Fibroblast of skin of left quadriceps (primary cell): ENCODE measurements at places on chromosomes 6 and 20.

DNA sequence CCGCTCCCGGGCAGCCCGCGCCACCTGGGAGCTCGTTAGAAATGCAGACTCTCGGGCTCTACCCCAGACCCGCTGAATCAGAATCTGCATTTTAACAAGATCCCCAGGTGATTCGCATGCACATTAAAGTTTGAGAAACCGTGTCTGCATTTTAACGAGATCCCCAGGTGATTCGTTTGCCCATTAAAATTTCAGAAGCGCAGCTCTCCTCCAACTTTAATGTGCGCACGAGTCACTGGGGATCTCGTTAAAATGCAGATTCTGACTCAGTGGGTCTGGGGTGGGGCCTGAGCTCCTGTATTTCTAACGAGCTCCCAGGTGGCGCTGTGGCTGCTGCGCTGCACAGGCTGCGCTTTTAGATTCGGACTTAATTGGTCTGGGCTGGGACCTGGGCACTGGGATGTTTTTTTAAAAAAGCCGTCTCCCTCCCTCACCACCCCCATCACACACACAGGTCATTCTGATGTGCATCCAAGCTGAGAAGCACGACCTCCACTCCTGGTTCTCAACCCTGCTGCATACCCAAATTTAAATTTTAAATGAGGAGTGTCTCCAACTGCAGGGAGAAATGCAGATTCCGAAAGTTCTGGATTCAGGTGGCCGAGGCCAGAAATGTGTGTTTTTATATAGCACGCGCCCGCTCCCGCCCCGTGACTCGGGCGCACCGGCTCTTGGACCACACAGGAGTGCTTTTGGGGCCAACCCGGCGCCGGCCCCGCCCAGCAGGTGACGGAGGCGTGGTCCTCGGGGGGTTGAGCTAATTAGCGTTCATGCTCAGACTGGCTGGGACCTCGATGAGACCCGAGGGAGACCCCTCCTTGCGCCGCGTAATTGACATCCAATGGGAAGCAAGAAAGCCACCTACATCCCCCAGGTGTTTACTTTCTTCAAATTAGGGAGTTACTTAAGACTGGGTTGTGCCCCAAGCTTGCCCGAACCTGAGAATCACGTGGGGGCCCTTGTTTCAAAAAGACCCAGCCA is 85.8 kb downstream of the ZFP64 start:
- no peak for DNase-seq

DNA sequence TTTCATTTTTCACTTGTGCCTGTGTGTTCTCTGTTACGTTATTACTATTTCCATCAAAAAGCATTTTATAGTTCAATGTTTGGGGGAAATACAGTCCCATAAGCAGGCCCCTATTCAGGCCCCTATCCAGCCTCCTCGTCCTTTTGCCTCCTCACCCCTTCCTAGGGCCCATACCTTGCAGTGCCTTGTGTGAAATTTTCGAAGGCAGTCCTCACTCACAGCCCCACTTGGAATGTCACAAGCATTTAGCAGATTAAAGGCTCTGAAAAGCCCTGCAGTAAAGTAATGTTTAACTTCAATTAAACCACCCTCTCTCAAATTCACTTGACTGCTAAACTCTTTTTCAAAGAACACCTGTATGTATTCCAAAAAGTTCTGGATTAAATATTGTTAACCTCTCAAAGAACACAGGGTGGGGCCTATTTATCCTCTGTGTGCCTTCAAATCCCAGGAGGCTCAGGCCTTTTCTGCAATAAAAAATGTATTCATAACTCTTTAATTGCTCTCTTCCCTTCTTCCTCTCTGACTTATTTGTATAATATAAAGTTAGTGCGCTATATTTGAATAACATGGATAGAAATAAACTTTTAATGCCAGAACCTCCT is 202.5 kb downstream of the FOXA2 start:
- no peak for DNase-seq

- no peak for DNase-seq
These were observed 608.1 kb downstream of the QKI start for GRCh38 chr6:164022632-164023031.

DNA sequence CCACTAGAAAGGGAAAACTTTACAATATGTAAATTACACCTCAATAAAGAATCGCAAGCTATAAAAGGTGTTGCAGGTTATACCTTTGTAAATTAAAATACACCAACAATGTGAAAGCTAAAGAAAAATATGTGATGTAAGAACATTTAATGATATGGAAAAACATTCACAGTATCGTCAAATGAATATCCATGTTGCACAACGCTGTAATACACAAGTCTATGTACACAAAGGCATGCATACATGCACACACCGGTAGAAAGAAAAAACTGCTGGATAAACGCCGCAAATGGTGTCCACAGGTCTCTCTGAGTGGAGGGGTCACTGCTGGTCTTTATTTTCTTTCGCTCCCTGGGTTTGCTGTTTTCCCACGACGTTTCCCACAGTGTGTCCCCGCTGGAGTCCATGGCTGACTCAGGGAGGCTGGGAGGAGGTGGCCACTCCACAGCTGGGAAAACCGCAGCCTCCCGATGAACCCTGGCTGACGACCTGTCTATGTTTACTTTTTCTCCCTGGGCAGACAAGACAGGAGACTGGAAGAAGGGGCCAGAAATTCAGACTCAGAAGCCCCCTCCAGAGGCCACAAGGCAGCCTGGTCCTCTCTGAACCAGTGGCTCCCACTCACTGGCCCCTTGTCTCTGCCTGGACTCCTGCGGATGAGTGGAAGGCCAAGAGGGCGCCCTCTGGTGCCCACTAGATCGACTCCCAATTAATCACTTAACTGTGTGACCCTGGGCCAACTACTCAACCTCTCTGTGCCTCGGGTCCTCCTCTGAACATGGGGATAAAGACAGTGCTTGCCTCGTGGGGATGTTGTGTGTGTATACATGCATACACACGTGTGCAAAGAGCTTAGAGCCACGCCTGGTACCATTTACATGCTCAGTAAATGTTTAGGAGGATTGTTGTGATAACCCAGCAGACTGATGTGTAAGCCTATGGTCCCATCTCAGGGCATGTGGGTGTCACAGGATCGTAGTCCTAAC is 12.8 kb upstream of the BPI start:
- DNase-seq: no peak

DNA sequence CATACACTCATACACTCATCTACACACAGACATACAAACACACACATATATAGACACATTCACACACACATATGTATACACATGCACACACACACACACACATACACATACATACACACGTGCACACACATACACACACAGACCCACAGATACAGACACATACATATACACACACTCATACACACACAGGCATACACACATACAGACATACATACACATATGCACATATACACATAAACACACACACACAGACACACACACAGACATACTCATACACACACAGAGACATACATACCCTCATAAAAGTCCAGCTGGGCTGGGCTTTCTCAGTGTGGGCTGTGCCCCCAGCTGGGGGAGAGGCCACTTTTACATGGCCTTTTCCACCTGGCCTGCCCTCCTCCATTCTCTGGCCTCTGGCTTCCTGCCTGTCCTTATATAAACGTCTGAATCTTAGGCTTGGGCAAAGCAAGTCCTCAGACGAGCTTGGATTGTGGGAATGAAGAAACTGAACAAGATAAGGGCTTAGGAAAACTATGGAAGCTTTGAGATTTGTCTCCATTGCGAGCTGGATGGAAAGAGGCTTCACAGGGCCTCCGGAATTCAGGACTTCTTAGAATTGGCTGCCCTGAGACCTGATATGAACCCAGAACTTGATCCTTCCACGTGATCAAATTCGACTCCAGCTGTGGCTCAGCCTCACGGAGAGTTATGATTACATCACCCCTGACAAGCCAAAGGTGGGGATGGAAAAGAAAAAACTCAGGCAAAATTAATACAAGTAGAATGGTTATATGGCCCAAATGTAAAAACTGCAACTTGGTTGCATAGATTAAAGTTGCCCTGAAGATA is 22.5 kb upstream of the CST3 start:
- DNase-seq: peak; percentile 9

DNA sequence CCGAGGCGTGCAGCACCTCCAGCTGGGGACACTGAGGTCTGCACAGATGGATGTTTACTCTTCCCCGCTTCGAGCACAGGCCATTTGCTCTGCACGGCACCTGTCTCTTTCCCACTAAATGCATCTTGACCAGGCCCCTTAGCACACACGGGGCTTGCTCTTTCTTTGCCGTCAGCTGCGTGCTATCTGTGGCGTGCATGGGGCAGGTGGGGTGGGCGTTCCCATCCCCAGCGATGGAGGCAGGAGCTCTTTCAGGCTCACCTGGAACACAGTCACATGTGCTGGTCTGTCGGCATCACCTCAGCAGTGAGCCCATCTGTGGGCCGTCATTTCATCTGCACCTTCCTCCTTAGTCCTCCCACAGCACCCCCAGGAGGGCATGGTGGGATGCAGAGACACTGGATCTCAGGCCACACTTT is 35.1 kb downstream of the RBM38 start:
- no peak for DNase-seq

DNA sequence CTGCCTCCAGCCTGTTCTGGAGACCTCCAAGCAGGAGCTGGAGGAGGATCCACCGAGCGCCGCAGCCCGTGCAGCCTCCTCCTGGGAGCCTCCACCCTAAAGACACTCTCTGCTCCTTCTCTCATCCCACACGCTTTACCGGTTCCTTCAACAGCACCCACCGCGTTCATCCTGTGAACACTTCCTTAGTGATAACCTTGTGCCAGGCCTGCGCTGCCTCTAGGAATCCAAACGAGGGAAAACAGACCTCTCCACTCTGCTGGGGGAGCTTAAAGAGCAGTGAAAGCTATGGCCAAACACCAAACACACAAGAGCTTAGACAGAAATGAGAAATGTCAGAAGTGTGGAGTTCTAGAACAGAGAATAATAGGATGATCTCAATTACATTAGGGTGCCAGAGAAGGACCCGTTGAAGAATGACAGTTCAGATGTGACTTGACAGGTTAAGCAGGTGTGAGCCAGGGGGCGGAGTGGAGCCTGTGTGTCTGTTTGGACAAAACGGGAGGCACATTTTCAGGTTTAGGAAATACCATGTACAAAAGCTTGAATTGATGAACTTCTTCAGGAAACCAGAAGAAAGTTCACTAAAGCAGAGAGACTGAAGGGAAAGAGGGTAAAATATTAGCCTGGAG is 28.5 kb upstream of the HLA-DRB5 start:
- no peak for DNase-seq

GRCh38 chr6:108587258-108588059 is 26.7 kb downstream of the FOXO3 start:
- no peak for DNase-seq

DNA sequence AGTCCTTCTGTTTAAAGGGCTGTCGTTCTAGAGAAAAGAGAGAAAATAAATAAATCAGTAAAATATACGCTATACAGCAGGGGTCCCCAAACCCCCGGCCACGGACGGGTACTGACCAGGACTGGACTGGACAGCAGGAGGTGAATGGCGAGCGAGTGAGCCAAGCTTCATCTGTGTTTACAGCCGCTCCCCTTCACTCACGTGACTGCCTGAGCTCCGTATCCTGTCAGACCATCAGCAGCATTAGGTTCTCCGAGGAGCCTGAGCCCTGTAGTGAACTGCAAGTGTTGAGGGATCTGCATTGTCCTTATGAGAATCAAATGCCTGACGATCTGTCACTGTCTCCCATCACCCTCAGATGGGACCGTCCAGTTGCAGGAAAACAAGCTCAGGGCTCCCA is 76.5 kb downstream of the ZNF217 start:
- no peak for DNase-seq

- DNase-seq: peak; percentile 49
These were observed 11.2 kb upstream of the MMP24 start for GRCh38 chr20:35215066-35215956.

DNA sequence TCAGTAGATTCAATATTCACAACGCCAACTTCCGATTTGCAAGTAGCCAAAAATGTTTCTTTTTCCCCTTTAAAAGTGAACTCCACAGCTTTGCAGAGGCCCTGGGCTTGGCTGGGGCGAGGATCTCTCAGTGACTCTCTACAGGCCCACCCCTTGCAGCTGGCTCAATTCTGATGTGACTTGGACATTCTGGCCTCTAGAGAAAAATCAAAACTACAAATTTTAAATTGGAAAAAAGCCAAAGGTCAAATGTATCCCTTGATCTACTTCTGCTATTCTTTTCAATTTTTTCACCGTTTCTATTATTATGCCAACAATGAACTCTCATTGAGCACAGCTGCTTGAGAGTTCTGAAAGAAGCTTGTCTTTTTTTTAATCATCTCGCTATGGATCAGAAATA is 245.9 kb upstream of the HS3ST5 start:
- DNase-seq: no peak

- DNase-seq: no peak
These were observed 491.9 kb downstream of the COL12A1 start for GRCh38 chr6:74713941-74714340.

- no peak for DNase-seq
These were observed 16.7 kb upstream of the B3GAT2 start for GRCh38 chr6:70973604-70974003.

GRCh38 chr20:1427457-1428054 is 34.7 kb upstream of the FKBP1A start:
- no peak for DNase-seq

DNA sequence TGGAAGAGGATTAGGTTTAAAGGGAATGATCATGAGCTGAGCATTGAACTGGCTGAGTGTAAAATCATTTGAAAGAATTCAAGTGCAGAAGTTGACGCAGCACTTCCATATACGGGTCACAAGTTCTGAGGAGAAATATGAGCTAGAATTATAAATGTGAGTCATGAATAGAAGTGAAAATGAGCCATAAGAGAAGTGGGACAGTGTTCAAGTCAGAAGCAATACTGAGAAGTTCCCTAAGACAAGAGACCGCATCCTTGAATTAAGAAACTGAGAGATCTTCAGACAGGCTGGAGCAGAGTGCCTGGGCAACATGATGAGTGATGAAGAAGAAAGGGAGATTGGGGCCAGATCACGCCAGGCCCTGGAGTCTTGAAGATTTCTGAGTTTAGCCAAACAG is 209.7 kb downstream of the TBX18 start:
- DNase-seq: no peak

DNA sequence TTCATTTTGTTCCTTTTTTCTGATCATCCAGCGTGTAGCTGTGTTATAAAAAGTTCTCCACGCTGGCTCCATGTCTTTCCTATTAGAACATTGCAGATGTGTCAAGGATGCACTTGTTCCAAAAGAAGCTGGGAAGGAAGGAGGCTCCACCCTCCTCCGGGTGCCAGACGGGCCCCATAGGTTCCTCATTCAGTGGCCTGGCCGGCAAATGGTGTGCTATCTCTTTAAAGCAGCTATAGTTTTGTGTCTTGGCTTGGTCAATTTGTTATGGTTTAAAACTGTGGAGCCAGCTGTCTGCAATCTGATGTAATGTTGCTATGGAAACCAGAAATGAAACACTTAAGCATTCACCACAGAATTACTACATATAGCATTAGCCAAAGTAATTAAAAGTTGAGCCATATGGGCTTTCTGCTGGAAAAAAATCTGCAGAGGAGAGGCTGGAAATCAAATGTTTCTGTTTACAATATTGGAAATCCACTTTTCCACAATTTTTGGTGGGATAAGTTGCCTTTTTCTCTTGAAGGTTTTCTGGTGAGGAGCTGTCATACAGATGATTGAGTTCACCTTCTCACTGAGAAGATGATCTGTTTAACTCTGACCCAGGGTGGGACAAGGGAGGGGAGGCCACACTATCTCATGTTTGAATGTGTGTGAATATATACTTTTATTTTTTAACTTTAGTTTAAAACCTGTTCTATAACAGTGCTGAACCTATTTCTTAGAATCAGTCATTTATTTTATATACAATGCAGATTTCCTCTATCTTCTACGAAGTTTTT is 167.4 kb downstream of the SASH1 start:
- peak; percentile 99 for DNase-seq

GRCh38 chr20:50478162-50478990 is 31.8 kb upstream of the PTPN1 start:
- no peak for DNase-seq

GRCh38 chr6:62283796-62284411 is 2.1 kb downstream of the KHDRBS2 start:
- DNase-seq: no peak
